ENCODE measurements at places on chromosomes 5 and 9.

DNA sequence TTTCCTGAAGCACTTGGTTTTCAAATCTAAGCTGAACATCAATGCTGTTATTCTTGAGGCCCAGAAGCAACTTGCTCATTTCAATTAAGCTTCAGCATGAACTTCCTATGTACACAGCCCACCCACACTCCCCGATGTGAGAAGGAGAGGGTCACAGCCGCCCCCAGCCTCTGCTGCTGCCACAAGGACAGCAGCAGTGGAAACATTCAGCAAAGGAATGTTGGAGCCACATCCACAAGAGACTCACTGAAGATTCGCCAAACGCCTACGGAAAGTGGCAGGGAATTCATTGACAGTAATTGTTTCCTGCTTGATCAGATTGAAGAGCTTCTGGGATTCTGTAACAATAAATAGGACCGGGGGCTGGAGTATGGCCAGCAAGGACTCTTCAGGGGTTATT is 2.9 kb downstream of the TGFBI start:
- DNase-seq, result peak; percentile 60

DNA sequence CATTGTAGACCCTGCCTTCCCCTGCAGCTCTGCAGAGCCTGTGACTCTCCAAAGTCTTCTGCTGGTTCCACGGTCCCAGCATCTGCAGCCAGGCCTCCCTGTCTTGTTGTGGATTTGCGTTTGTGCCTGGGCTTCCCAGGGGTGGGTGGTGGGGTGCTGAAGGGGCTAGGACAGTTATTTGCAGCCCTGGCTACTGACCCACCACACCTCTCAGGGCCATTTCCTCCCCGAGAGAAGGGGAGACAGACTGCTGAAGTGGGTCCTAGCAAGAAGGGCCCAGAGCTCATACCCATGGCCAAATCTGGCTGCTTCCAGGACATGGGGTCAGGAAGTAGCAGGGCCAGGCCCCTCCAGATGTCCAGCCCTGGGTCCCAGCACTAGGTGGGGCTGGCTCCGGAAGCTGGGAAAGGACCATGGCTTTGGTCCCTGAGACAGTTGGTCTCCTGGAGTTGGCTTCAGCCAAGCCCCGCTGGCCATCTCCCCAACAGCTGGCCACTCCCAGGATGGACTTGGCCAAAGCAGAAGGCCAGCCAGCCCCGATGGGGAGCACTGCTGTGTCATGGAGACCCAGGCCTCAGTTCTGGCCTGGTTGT is 26.3 kb downstream of the GSN start:
- DNase-seq, result no peak

- DNase-seq, result no peak
These were observed 18.1 kb upstream of the DMRT2 start for GRCh38 chr9:1031951-1032601.

- no peak for DNase-seq
These were observed 428.6 kb upstream of the ADAMTSL1 start for GRCh38 chr9:18045326-18045725.

DNA sequence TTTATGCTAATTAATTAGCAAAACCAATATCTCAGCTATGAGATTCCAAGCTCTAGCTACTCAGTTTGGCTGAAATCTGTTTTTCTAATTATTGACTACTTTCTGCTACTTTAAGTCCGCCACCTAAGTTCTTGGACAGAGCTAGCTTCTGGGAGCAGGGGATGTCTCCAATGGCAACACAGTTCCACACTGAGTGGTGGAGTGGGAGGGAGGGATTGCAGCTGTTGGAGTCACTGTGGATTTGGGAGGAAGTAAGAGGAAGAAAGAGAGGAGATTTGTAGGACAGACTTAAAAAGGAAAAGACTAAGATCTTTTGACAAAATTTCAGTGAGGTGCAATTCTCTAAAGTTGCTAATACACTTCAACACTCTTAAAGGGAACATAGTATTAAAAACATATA is 450.8 kb downstream of the NFIB start:
- no peak for DNase-seq

DNA sequence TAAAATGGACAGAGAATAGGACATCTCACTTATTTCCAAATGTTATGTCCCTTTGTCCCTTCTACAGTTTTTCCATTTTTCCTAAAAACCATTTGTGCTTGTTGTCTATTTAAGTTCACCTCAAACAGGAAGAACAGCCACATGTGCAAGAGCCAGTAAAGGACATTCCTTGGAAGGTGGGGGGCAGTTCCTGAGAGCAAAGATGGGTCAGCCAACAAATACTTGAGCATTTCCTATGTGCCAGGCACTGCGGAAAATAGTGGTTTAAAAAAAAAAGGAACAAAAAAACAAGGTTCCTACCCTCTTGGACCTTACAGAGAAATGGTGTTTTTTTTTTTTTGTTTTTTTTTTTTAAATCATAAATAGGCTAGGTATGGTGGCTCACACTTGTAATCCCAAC is 26.8 kb downstream of the ANP32B start:
- DNase-seq, result no peak

DNA sequence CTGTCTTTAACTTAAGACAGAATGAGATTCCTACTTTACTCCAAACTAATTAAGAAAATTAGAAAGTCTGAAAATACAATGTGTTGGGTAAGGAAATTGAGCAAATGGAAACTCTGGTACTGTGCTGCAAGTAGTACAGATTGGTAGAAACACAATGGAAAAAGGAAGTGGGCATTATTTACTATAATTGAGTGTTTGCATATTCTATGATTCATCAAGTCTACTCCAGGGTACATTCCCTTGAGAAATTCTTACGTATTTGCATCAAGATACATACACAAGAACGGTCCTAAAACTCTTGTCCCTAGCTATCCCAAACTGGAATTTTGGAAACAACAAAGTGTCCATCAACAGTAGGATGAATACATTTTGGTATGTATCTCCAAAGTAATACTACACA is 123.5 kb upstream of the TARS1 start:
- peak; percentile 47 for DNase-seq

DNA sequence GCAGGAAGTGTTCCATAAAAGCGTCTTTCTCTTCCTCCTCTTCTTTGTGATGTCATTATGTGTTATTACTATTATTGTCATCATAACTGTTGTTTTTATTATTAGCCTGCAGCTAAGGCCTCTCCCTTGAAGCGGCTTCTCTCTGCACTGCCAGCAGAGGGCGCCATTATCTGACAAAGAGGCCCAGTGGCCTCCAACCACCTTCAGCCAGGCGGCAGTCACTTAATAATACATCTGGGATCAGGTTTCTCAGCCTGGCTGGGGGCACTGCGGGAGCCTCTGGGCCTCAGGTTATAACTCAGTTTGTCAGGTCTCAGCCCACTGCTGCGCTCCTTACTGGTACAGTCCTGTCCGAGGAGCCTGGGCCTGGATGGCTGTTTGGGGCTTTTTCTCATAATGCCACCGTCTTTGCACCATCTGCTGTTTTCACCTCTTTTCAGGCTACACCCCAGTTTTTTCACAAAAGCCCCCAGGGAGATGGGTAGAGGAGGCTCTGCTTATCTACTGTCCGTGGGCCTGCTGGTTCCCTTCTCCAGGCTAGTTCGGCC is 281.9 kb downstream of the NSG2 start:
- DNase-seq, result peak; percentile 78

GRCh38 chr9:121299467-121300282 is 31.7 kb downstream of the GSN start:
- peak; percentile 48 for DNase-seq

DNA sequence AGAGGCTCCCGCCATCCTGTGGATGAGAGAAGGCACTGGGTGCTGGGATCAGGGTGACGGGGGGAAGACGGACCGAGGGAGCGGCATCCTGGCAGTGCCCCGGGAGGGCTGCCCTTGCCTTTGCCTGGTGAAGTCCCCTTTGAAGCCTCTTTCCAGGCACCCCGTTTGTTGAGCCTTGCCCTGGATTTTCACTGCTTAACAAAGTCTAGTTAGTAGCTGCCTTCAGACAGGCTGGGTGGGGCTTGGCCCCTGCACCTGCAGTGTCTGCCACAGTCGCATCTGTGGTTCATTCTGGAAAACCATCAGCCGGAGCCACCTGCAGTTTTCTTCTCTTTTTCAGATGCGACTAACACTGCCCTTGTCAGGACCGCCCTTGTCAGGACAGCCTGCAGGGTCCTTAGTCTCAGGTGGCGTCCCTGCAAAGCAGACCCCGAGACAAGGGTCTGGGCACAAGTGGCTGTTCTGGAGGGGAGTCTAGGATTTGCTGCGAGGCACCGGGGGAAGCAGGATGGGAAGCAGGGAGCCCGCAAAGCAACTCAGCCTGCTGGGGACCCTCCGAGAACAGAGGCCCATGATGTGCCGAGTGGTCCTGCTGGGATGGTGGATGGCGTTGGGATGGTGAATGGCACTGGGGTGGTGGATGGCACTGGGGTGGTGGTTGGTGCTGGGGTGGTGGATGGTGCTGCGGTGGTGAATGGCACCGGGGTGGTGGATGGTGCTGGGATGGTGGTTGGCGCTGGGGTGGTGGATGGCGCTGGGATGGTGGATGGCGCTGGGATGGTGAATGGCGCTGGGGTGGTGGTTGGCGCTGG is 147.9 kb upstream of the COL5A1 start:
- DNase-seq, result no peak

DNA sequence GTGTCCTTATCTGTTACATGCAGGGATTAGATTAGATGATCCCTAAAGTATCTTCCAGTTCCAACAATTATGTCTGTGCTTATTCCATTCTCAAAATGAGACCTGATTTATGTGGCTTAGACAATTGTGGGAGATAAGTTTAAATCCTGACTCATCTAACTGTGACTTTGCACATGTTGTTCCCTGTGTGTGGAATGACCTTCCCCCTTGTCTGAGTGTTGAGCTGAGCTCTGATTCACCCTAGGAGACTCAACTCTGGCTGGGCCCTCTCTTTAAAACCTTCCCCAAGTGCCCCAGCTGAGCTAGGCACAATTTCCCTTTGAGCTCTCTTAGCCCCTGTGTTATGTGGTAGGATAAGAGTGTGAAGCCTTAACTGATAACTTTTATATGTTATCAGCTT is 118.9 kb upstream of the ELL2 start:
- peak; percentile 81 for DNase-seq

DNA sequence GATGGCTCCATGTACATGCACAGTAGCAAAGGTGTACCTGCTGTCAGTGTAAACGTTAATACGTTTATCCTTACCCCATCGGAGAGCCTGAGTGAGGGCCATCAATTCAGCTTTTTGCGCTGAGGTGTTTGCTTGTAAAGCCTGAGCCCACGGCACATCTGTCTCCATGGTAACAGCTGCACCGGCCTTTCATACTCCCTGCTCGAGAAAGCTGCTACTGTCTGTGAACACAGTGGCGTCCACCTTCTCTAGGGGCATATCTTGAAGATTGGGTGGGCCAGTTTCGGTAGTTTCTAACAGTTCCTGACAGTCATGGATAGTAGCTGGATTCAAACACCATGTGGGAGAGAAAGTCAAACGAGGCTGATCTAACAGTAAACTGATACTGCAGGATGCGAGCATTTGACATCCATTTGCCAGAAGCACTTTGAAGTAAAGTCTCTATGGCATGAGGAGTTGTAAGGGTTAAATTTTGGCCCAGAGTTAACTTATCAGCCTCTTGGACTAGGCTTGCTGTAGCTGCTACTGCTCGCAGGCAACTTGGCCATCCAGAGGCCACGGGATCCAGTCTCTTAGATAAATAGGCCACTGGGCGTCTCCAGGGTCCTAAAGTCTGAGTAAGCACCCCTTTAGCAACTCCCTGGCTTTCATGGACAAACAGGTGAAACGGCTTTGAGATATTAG is 21.0 kb upstream of the RHOBTB3 start:
- DNase-seq, result no peak

- no peak for DNase-seq
These were observed 321.2 kb downstream of the CDH12 start for GRCh38 chr5:22531986-22532385.

DNA sequence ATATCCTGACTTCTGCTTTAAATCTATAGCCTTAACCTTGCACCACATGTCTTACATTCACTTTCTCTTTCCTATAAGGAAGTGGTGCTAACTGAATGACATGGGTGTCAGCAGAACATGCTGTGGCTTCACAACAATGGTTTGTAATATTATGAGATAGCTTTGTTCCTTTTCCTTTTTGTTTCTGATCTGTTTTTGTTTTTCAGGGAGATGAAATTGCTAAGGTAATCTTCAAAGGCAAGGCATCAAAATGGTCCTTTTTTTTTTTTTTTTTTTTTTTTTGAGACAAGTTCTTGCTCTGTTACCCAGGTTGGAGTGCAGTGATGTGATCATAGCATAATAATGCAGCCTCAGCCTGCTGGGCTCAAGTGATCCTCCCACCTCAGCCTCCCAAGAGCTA is 53.6 kb upstream of the RANBP6 start:
- DNase-seq, result no peak

DNA sequence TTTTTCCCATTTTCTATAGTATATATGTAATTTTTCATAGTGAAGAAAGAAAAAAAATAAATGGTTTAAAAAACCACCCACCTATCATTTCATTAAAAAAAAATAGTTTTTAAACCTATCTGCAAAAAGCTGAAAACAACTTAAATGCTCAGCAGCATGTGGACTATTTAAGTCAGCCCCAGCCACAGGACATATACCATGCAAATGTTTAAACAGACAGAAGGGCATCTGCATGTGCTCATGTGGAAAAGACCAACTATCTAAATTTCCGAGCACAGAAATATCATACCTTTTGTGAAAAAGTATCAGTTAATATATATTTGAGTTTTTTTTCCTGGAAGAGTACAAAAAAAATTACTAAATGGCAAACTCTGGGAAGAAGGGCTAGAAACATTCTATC is 143.4 kb downstream of the EPB41L4A start:
- no peak for DNase-seq
